Activated CD4-positive, alpha-beta T cell treated with anti-CD3 and anti-CD28 coated beads, Interleukin-2, amount 50 U/mL, for 1 hour (primary cell): ENCODE measurements at places on chromosomes 7 and 10.

DNA sequence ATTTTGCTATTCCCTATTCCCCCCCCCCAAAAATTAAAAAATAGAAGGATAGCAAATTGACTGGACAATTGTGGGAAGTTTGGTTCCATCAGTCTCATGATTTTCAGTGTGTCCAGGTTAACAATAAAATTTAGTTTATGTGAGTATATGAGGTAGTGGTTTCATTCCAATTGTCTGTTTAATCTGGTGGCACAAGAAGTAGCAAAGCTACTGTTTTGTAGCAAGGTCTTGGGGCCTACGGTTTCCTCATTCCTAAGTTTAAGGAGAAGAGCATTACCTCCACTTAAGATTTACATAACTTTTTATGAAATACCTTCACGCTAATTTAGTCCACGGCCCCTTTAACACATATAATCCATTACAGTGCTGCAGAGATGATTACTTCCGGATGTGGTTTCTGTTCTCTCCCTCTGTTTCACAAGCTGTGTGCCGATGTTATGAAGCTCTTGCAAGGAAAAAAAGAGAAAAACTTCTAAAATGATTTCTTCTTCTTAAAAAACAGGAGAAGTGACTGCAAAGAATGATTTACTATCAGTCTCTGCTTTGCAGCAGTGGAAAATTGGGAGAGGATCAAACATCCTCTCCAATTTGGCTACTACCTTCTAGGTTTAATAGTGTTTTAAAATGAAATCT, 32.7 kb upstream of the NPVF start:
- no peak for DNase-seq

GRCh38 chr7:21967598-21968003, 21.9 kb upstream of the CDCA7L start:
- DNase-seq = no peak

DNA sequence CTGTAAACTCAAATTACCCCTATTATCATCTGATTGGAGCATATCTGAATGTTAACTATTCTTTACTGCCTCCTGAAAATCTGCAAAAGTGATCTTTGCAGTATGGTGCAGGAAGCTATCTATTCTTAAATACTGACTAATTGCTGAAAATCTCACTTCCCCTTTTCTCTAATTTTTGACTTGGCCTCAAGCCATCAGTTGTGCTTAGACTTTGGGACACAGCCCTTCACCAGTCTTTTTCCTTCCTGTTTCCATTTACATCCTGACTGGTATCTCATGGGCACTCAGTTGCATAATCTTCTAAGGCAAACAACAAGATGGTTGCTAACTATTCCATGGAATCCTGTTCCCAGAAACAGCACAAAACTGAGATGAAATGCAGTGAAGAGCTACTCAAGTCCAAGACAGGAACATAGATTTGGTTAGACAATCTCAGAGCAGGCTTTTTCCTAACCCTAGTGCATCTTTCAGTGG, 228.5 kb downstream of the SORCS1 start:
- DNase-seq = no peak

DNA sequence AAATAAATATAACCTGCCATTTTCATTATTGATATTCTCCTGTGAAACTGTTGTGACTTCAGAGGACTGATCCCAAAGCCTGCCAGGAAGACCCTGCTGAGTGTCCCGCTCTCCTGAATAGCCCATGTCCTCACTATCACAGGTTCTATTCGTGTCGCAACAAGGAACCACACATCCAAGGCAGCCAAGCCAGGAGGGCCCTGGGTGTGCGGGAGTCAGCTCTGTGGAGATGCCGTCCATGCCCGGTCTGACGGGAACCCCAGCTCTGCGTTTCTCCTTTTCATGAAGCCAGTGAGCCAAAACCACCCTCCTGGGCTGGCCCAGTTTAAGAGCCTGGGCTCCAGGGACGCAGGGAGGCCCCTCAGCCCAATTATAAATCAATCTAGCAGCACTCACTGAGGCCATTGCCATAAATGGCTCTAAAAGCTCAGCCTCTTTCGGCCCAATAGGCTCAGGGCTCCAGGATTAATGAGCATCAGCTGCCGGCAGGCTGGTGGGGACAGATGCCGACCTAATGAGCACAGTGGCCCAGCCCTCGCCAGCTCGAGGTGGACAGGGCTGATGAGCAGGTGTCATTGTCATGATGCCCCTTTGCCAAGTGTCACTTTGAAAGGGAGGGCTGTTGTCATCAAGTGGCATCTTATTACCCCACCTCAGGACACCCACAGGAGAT, 177.9 kb downstream of the PLXNA4 start:
- DNase-seq = no peak

DNA sequence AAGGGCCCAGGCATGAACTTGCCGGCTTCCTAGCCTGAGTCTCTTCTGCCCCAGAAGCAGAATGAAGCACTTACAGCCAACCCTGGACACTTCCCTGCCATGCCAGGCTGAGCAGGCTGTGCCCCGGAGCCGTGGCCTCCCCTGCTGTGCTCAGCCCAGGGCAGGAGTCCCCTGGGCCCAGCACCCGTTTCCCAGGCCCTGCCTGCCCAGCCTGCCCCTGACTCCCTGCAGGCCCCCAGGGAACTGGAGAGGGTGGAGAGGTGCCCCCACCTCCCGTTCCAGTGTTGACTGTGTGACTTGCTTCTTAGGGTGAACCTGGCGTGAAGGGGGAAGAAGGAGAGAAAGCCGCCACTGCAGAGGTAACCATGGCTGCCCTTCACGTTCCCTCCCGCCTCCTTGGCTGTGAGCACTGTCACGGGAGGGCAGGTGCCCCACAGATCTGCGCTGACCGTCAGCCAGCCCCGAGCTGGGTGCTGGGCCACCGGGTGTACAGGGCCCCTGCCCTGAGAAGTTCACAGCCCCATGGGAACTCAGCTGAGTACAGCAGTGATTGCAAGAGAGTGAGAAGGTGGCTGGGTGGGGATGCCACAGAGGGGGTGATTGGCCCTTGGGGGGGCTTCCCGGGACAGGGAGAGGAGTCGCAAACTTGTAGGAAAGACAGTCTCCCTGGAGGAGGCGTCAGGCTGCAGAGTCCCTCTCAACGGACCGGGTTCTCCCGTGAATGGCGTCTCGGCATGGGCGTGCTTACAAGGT, 75.9 kb downstream of the MYL10 start:
- no peak for DNase-seq

DNA sequence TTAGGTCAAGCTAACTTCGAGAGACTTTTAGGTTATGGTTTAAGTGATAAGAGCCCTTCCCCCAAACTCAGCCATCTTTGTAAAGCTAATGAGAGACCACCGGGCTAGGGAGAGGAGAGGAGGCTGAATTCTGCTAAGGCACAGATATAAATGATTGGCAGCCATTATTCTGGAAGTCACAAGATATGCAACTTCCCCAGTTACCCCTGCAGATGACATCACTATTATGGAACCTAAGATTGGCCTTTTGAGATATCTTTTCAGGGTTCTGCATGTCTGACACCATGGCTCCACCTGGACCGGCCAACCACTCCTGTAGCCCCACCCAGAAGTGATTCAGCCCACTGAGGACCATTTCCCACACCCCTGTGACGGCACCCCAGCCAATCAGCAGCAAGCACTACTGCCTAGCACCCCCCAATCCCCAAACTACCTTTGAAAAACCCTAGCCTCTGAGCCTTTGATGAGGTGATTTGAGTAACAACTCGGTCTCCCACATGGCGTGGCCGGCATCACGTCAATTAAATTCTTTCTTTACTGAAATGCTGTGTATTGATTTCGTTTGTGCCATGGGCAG, 14.4 kb downstream of the VIPR2 start:
- no peak for DNase-seq

DNA sequence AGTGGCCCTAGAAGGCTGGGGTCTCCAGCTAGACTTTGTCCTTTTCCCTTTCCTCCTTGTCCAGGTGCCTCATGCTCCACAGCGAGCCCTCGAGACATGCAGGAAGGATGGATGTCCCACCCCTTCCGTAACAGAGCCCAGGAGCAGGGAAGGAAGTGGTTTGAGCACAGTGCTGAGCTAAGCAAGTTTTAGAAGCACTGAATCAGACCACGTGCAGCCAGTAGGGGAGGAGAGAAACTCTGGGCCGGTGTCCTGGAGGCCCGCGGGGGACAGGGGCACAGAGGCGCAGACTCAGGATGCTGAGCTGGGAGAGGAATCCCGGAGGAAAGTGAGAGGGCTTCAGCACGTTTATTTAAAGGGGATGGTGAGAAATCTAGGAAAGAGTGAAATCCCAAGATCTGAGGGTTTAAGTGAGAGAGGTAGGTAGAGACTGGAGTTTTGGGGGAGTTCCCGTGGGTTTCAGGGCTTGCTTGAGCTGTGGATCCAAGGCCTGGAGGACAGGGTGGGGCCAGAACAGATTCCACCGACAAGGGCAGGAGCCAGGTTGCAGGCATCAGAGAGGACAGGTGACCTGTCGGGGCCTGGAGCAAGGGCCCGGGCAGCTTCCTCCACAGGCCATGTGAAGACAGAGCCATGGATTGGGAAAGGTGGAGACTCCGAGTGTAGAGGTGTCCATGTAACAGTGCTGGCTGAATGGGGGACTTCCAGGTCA, 4.4 kb upstream of the IRF5 start:
- no peak for DNase-seq

GRCh38 chr7:22725585-22725984, 1.4 kb upstream of the IL6 start:
- DNase-seq = no peak
